ENCODE measurements at places on chromosomes 1 and 21.

- DNase-seq, result no peak
Measured at GRCh38 chr1:150842964-150843363, 33.4 kb downstream of the ARNT start.

GRCh38 chr1:203638103-203638475, 11.5 kb downstream of the ATP2B4 start:
- DNase-seq, result no peak

- peak; percentile 92 for DNase-seq
Measured at GRCh38 chr1:183209533-183210158, 23.6 kb downstream of the LAMC2 start.

DNA sequence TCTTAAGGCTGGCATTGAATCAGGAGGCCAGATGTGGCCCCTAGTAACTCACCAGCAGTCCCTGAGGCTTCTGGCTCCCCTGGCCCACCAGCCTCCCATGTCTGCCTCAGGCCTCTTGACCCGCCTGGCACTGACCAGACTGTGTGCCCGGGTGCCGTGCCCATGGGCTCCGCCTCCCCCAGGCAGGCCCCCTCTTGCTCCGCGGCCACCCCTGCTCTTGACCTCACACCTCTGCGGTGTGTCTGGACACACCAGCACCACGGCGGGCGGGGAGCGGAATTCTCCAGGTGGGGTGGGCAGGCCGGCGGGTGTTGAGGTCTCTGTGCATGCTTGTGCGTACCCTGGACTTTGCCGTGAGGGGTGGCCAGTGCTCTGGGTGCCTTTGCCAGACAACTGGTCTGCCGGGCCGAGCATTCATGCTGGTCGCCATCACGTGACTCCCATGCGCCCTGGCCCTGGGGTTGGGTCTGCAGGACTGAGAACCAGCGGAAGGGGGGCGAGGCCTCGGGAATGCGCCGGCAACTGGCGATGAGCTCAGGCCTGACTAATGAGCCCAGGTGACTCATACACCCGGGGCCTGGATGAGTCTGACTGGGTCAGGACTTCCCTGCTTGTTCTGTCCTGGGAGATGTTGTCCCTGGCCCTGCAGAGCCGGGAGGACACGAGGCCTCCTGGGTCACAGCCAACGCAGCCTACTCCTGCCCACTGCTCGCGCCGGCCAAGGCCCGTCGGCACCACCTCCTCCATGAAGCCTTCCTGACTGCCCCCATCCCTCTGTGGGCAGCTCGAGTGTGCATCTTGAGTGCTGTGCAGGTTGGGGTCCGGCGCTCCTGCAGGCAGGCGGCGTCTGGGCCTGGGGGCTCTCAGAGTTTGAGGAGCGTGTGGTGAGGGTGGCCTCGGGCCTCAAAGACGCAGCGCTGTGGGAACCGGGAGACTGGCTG, 22.6 kb downstream of the COL18A1 start:
- DNase-seq, result peak; percentile 96

DNA sequence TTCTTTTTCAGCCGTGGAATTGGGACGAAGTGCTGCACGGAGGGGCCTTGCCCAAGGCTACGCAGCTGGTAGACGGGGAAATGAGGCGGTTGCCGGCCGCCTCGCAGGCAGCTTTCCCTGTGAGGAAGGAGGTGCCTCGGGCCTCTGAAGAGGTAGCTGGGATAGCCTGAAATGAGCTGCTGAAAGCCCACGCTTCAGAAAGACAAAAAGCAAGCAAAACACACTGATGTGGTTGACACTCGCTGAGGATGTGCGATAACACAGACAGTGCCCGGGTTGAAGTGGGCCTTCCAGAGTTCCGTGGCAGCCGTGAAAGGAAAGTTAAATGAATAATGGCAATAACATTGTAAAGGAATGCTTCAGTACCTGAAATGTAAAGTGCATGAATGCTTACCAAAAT, 47.2 kb downstream of the S1PR1 start:
- no peak for DNase-seq

DNA sequence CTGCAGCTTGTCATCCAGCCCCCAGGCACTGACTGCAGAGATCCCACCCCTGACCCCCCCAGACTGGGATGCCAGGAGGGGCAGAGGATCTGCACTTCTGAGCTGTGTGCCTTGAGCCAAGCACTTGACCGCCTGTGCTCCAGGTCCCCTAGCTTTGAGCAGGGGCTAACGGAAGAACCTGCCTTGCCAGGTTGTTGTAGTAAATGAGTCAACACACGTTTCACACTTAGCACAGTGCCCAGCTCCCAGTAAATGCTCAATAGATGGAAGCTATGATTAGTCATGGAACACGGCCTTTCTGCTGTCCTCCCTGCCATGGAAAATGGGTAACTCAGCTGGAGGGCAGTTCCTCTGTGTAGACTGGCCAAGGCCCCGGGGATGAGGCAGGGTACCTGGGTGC, 24.1 kb downstream of the IFFO2 start:
- no peak for DNase-seq

DNA sequence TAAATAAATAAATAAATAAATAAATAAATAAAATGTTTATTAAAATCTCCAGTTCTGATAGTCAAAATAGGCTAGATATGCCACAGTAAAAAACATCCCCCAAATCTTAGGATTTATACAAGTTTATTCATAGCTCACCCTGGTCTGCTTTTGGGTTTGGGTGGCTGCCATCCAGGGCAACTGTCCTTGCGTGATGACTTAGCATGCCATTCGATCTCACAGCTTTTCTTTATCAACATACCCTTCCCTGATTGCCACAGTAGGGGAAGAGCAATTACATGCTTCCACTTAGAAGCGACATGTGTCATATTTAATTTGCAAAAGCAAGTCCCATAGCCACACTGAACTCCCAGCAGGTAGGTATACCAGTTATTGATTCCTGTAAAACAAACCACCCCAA, 52.7 kb downstream of the TEX35 start:
- DNase-seq, result no peak

- no peak for DNase-seq
Measured at GRCh38 chr1:51699391-51699790, 82.5 kb downstream of the OSBPL9 start.

DNA sequence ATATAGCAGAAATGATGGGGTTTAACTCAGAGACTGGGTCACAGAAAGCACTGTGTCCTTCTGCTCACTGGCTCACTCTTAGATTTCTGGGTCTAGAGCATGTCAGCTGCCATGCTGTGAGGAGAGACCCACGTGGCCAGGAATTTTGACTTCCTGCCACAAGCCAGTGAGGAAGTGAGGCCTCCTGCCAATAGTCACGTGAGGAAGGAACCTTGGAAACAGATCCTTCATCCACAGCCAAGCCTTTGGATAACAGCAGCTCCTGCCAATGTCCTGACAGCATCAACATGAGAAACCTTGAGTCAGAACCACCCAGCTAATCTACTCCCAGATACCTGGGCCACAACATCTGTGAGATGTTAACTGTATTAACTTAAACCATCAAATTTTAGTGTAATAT, 114.5 kb upstream of the PLPPR5 start:
- no peak for DNase-seq

DNA sequence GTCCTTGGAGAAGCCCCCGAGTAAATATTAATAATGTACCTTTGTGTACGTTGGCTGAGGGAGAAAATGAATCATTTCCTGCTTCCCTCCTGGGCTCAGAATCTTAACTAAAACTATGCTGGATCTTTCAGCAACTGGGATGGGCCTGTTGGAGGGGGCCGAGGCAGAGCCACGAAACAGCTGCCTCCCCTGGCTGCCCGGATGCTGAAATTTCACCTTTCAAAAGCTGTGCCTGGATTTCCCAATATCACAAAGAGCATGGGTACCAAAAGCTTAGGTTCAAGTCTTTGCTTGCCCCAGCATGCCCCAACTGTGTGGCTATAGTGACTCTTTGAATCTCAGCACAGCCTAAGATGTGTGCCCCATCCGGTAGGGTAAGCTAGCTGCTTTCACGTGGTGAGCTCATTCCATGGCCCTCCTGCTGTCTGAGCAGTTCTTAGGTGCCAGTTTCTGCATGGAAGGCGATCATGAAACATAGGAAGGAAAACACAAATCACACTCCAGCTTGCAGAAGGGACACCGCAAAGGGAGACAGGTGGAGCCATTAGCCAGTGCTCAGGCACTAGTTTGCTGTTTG, 473.5 kb downstream of the PTPRU start:
- DNase-seq, result peak; percentile 28

- DNase-seq, result no peak
Measured at GRCh38 chr1:223084464-223084866, 58.6 kb downstream of the TLR5 start.

- no peak for DNase-seq
Measured at GRCh38 chr1:101264697-101265096, 27.9 kb downstream of the S1PR1 start.

DNA sequence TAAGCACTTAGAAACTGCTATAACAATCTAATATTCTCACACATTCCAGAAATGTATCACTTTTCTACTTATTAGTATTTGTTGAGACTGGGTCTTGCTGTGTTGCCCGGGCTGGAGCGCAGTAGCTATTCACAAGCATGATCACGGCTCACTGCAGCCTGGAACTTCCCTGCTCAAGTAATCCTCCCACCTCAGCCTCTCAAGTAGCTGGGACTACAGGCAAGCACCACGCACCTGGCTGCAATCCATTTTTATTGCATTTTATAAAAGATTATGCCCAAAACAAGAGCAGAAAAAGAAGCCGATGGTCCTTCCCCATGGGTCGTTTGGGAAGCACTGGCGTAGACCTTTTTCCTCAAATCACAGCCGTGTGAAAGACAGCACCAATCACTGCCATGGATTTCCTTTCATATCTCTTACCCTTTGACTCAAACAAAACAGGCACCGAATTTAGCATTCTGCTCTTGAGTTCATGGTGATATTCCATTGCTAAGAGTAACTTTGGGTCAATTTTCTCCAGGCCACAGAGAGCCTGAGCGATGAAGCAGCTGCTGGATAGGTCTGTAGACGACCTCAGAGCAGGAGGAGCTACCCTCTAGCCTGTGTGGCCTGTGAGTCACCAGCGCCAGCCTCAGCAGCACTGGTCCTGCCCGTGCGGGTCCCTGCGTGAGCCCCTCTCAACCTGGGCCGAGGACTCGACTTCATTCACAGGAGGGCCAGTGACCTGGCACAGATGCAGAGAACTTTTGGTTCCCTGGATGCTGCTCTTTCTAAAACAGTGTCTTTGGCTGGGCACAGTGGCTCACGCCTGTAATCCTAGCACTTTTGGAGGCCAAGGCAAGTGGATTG, 80.8 kb downstream of the PIK3CD start:
- no peak for DNase-seq

DNA sequence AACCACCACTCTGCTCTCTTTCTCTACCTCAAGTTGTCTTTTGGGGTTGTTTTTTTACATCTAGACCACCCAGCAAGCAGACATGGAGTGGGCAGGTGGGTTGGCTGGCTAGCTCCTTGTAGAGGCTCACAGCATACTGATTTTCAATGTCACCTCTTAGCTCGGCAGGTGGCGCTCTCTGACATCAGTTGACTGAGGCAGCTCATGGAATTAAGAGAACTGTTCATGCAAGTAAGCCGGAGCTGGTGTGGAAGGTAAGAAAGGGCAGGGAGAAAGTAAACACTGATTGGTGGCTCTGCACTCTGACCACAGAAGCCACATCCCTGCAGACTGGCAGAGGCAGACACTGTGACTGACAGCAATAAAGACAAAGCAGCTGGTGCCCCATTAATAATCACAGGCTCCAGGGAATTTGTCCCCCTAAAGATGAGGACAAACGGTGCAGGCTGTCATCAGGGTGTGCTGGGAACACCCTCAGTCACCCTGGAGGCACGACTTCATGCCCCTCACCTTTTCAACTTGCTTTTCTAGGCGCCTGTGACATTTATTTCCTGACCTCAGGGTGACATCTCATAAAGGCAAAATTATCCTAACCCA, 226.8 kb downstream of the LMX1A start:
- peak; percentile 31 for DNase-seq

- DNase-seq, result no peak
Measured at GRCh38 chr1:239574112-239574511, 187.7 kb downstream of the CHRM3 start.

- DNase-seq, result no peak
Measured at GRCh38 chr1:208807446-208808127, 563.4 kb upstream of the PLXNA2 start.

DNA sequence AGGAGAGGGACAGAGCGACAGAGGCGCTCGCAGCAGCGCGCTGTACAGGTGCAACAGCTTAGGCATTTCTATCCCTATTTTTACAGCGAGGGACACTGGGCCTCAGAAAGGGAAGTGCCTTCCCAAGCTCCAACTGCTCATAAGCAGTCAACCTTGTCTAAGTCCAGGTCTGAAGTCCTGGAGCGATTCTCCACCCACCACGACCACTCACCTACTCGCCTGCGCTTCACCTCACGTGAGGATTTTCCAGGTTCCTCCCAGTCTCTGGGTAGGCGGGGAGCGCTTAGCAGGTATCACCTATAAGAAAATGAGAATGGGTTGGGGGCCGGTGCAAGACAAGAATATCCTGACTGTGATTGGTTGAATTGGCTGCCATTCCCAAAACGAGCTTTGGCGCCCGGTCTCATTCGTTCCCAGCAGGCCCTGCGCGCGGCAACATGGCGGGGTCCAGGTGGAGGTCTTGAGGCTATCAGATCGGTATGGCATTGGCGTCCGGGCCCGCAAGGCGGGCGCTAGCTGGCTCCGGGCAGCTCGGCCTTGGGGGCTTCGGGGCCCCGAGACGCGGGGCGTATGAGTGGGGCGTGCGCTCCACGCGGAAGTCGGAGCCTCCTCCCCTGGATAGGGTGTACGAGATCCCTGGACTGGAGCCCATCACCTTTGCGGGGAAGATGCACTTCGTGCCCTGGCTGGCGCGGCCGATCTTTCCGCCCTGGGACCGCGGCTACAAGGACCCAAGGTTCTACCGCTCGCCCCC, at the start of the genes CYB5RL and MRPL37:
TSS of gene CYB5RL (minus strand) at position 266 of the 754 bp plus-strand sequence. CDS start 4,414 bp downstream, outside the sequence.
TSS of gene MRPL37 (plus strand) at position 403 of the 754 bp plus-strand sequence. CDS start at position 480, 77 bp downstream.
- peak; percentile 97 for DNase-seq

Data from amniotic epithelial cell (primary cell).